Chondrocyte (in vitro differentiated cells): ENCODE measurements at places on chromosomes 3 and 15. TPM values are rescaled to one million over a fixed set of nuclear protein-coding genes. Genes with fewer than 3 reads are reported as not detected.

THAP10 gene
- total RNA-seq: 1.8 to 2.3 TPM (median 2.2 TPM) in 3 replicates

CFAP20DC gene
- 1.9 to 3.6 TPM (median 3.1 TPM) in 3 replicates for total RNA-seq

GABRR3 gene
- total RNA-seq: not detected in 3 replicates

CA12 gene
- 6.7 to 7.9 TPM (median 6.9 TPM) in 3 replicates for total RNA-seq

PIGX gene
- 27.2 to 31.2 TPM (median 30.8 TPM) in 3 replicates for total RNA-seq
